Stimulated activated naive CD8-positive, alpha-beta T cell treated with anti-CD3 and anti-CD28 coated beads, Interleukin-15, Interleukin-2, amounts not matched to agents 100 U/mL and 50 U/mL, for 24 hours (primary cell): ENCODE measurements at places on chromosomes 7 and 10.

DNA sequence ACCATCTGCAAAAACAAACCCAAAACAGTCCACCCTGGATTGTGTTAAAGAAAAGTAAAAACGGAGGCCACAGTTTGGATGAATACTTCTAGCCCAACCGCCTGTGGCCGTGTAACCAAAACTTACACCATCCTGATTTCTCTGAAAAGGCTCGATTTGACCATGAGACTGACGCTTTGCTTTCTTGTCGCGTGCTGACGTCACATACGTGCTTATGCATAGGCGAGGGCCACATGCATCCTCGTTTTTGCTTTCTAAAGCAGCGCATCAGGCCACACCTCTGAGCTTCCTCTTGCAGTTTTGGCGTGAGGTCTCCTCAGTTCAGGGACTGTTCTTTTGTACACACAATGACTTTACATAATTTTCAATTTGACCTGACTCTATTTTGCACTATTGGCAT, 526.6 kb downstream of the GLRX3 start:
- no peak for DNase-seq

DNA sequence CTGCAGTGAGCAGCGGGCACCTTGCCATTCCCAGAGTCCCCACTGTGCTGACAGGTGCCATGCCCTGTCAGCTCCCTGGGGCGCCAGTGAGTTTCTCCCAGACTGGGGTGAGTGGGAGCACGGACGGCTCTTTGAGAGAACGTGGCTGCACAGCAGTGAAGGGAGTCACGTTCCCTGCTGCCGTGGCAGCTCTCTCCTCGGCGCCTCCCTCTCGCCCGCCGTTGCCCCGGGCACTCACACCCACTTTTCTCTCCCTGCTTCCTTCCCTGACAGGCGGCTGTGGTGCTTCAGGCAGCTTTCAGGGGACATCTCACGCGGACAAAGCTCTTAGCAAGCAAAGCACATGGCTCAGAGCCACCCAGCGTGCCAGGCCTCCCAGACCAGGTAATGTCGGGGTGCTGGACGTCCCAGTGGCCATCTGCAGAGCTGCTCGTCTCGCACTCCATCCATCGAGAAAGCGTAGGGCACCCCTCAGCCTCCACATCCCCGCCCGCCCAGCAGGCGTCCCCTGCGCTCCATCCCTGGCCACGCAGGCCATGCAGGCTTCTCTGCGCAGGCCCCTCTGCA, 27.1 kb upstream of the TTYH3 start:
- no peak for DNase-seq

GRCh38 chr7:28269700-28270361, 89.2 kb upstream of the JAZF1 start:
- DNase-seq: no peak

DNA sequence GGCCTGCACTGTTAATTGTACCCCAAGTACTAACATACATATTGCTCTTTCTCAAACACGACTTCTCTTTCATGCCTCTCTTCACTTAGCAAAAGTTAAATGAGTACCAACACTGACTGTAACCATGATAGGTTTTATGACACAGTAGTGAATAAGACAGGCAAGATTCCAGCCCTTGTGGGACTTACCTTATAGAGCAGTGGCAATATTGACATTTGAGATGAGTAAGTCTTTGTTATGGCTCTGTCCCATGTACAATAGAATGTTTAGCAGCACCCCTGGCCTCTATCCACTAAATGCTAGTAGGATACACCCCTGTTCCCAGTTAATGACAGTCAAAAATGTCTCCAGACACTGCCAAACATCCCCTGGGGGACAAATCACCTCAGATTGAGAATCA, 11.9 kb upstream of the COL1A2 start:
- DNase-seq: no peak

GRCh38 chr7:156903232-156903909, 10.4 kb upstream of the LMBR1 start:
- DNase-seq: no peak

GRCh38 chr7:17184805-17185689, 113.4 kb upstream of the AHR start:
- no peak for DNase-seq

DNA sequence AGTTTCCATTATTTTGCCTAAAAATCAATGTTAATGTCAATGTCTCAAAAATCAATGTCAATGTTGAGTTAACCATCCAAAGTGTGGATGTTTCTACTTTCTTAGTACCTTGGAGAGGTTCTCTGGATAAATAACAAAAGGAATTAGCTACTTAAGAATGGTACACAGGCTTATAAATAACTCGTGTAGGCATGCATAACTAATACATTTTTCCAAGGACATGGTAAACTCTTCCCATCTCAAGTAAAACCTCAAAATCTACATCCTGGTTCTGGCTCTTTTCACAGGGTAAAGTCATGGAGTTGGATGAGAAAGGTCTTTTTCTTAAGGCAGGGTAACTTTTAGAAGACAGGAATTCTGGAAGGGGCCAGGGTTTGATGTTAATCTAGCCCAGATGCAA, 59.9 kb downstream of the CAV1 start:
- DNase-seq: no peak

GRCh38 chr10:119268871-119269506, 61.6 kb downstream of the GRK5 start:
- DNase-seq: peak; percentile 48

GRCh38 chr10:13637894-13638293, 51.1 kb downstream of the PRPF18 start:
- no peak for DNase-seq

DNA sequence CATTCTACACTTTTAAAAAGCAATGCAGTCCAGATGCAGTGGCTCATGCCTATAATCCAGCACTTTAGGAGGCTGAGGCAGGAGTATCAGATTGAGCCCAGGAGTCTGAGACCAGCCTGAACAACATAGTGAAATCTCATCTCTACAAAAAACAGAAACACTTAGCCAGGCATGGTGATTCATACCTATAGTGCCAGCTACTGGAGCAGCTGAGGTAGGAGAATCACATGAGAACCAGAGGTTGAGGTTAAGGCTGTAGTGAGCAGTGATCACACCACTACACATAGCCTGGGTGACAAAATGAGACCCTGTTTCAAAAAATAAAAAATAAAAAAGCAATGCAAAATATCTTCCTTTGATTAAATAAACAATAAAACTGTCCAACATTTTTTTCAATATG, 205.2 kb downstream of the GRM8 start:
- no peak for DNase-seq

GRCh38 chr7:101549734-101550133, 79.4 kb downstream of the MYL10 start:
- DNase-seq: no peak

GRCh38 chr7:24573554-24574338, 494 bp downstream of the PALS2 start:
- peak; percentile 61 for DNase-seq
